ENCODE measurements at places on chromosomes 7 and 10. TPM values are rescaled to one million over a fixed set of nuclear protein-coding genes. Genes with fewer than 3 reads are reported as not detected.
A peak's percentile ranks its signal among the peaks of the same experiment; 100 is the strongest.

DNA sequence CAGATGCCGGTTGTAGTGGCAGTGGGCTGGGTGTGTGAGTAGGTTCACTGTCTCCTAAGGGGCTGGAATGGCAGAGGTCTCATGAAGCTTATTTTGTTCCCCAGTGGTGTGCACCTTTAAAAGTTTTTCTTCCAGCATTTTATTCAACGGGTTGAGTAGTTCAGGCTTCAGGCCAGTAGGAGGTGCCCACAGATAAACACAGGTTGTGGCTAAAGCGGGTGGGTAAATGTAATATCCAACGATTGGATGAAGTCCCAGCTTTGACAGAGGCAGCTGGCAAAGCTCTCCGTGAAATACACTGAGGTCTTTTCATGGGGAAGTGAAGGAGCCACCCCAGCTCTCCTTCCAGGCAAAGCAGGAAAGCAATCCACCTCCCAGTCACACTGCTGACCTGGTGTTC, 339.8 kb upstream of the LRRTM3 start:
- H3K27me3 ChIP-seq = no peaks in the 10 kb centered on the region
- H3K36me3 ChIP-seq = no peaks in the 10 kb centered on the region
- H3K4me3 ChIP-seq = no peak overlapping the region
- peak; percentile 35 for DNase-seq
- no peaks in the 10 kb centered on the region for H3K4me1 ChIP-seq

- no peak overlapping the region for H3K27ac ChIP-seq
- DNase-seq = no peak
- H3K27me3 ChIP-seq = peaks cover 1% of the 10 kb centered on the region
- H3K36me3 ChIP-seq = no peaks in the 10 kb centered on the region
These were observed 67.9 kb upstream of the PRKCQ start for GRCh38 chr10:6647811-6648526.

GRCh38 chr7:123633553-123633952, 22.1 kb upstream of the LMOD2 start:
- H3K27ac ChIP-seq = no peak overlapping the region
- peak; percentile 77 for DNase-seq
- H3K36me3 ChIP-seq = no peaks in the 10 kb centered on the region
- H3K4me3 ChIP-seq = no peak overlapping the region
- H3K4me1 ChIP-seq = no peaks in the 10 kb centered on the region

- no peaks in the 10 kb centered on the region for H3K27me3 ChIP-seq
- H3K4me1 ChIP-seq = no peaks in the 10 kb centered on the region
- DNase-seq = no peak
- no peak overlapping the region for H3K4me3 ChIP-seq
These were observed 487.0 kb upstream of the SEMA3D start for GRCh38 chr7:85673876-85674275.

GRCh38 chr10:28331066-28331465, 28.2 kb upstream of the MPP7 start:
- no peak overlapping the region for H3K4me3 ChIP-seq
- no peak for DNase-seq
- H3K27me3 ChIP-seq = no peaks in the 10 kb centered on the region
- peaks cover 12% of the 10 kb centered on the region for H3K4me1 ChIP-seq
- H3K27ac ChIP-seq = no peak overlapping the region

GRCh38 chr7:44845451-44845850, 2.4 kb downstream of the H2AZ2 start:
- H3K4me1 ChIP-seq = 0 out of 2 replicates have a peak, but pooled peaks cover 1% of the 10 kb centered on the region
- no peak overlapping the region for H3K4me3 ChIP-seq
- H3K36me3 ChIP-seq = peaks cover 3% of the 10 kb centered on the region
- H3K27me3 ChIP-seq = no peaks in the 10 kb centered on the region
- H3K27ac ChIP-seq = no peak overlapping the region

DNA sequence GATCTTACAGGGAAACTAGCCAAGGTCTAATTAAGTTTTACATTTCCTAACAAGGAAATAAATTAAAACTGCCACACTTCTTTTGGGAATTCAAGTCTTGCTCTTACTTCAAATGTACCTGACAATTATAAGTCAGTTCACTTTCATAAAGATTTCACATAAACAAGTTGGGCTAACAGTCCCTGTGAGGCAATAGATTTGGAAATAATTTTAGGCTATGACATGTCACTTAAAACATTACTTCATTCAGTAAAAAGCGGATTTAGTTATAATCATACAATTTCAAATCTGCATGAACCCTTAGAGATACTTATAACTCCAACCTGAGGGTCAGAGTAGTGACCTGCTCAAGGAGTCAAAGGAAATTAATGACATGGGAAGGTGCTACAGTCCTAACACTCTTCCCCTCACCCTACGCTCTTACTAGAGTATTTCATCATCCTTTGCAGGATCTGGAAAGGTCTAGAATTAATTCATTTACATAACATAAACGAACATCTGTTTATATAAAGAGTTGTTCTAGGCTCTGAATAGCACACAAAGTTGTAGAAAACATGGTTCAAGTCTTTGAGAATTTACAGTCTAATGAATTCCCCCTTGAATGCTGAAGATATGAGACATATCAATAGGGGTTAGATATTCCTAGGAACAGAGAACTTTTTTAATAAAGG, 32.3 kb upstream of the DNAJB12 start:
- H3K4me1 ChIP-seq = no peaks in the 10 kb centered on the region
- H3K4me3 ChIP-seq = no peak overlapping the region
- no peaks in the 10 kb centered on the region for H3K27me3 ChIP-seq
- DNase-seq = no peak
- H3K36me3 ChIP-seq = no peaks in the 10 kb centered on the region

- H3K27ac ChIP-seq = no peak overlapping the region
- H3K27me3 ChIP-seq = peaks cover 52% of the 10 kb centered on the region
- H3K4me1 ChIP-seq = no peaks in the 10 kb centered on the region
- no peaks in the 10 kb centered on the region for H3K36me3 ChIP-seq
- DNase-seq = no peak
These were observed 37.2 kb upstream of the PCBD1 start for GRCh38 chr10:70925377-70926225.

DNA sequence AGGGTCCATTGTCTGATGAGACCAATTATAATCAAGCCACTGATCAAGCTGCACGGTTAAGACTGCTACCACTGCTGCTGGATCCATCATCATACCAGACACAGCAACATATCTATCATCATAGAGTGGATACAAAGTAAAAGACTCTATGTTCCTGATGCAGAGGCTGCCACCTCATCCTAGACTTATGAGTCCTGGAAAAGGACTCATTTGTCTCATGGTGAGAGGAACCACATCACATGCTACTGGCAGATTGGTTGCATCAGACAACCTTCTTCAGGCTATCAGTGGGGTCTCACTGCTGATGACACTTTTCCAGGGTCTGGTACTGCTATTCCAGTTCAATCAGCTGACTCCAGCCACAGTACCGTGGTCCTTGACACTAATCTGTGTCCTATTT, 79.0 kb downstream of the ABI1 start:
- no peak overlapping the region for H3K27ac ChIP-seq
- DNase-seq = peak; percentile 38
- no peak overlapping the region for H3K4me3 ChIP-seq

DNA sequence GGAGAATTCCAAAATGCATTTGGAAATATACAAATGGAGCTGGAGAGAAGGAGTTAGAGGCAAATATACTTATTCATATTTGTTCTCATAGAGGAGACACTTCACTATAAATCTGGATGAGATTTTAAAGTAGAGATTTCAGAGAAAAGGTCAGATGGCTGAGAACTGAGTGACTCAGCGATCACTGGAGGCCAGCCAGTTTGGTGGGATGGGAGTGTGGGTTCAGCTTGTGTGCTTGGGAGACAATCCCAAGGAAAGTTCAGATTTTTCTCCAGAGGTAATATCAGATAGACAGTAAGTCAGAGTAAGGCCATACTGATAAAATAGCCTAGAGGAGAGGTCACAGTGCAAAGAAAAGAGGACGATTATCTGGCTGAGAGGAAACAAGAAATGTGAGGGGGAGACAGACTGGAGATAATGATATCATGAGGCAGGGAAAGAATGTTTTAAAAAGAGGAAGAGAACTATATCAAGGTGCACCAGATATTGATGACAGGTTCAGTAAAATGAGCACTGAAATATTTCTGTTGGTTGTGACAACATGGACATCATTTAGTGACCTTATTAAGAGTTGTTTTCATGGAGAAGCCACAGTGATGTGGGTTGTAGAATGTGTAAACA, 67.0 kb downstream of the MDFIC start:
- H3K36me3 ChIP-seq = peaks cover 2% of the 10 kb centered on the region
- no peaks in the 10 kb centered on the region for H3K27me3 ChIP-seq
- peaks cover 4% of the 10 kb centered on the region for H3K4me1 ChIP-seq
- H3K27ac ChIP-seq = no peak overlapping the region
- H3K4me3 ChIP-seq = no peak overlapping the region

DNA sequence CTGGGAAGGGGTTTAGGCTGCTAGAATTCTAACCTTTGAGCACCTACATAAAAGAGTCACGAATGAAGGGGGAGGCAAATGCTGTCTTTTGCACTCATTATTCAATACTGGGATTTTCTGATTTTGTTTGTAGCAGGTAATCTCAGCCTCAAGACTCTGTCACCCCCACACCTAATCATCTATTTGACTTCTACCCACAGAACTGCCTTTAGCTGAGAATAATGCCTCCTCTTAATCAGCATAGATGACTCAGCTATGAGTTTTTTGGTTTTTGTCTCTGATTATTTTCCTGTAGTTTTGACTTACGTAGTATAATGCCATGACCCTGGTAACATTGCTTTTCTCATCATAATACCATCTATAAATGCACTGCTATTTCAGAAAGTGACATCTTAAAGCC, 42.7 kb upstream of the CACNB2 start:
- H3K4me1 ChIP-seq = no peaks in the 10 kb centered on the region
- H3K4me3 ChIP-seq = no peak overlapping the region
- H3K36me3 ChIP-seq = no peaks in the 10 kb centered on the region
- peak; percentile 49 for DNase-seq

DNA sequence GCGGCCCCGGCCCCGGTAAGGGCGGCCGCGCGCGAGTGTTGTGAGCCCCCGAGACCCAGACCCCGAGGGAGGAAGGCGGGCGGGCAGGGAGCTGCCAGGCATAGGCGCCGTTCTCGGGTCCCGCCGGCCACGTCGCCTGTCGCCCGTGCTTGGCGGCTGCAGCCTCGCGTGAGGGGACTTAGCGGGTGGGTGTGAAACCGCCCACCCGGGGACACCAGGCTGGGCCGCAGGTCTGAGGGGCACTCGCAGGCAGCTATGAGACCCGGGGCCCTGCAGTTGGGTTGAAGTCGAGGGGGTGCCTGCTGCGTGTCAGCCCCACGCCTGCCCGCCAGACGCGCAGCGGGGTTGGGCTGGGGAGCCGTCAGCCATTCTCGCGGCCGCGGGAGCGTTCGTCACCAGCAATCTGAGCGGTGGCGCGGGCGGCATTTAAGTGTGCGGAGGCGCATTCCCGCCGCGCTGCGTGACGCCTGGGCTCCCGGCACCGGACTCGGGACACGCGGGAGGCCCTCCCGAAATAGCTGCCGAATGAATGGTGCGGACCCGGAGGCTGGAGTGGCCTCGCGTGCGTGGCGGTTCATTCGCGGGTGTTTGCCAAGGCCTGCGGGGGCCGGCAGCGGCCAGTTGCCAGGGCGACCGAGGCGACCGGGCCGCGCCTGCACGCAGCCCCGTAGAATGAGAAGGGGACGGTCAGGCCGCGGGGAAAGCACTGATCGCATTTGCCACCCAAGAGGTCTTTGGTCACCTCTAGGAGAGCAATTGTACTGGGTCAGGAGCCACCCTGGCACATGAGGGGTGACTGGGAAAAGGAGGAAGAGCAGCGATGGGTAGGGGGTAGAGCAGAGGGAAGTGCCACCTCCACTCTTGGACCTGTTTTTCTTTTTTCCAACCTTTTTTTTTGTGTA, 750 bp downstream of the ZNF398 start:
- H3K36me3 ChIP-seq = no peaks in the 10 kb centered on the region
- H3K4me1 ChIP-seq = 0 out of 2 replicates have a peak, but pooled peaks cover 2% of the 10 kb centered on the region
- DNase-seq = peak; percentile 51
- peak overlapping the region; percentile 63 for H3K27ac ChIP-seq
- peak overlapping the region; percentile 67 for H3K4me3 ChIP-seq

- H3K27me3 ChIP-seq = no peaks in the 10 kb centered on the region
- no peak overlapping the region for H3K27ac ChIP-seq
- no peaks in the 10 kb centered on the region for H3K4me1 ChIP-seq
- peak; percentile 70 for DNase-seq
- H3K36me3 ChIP-seq = peaks cover 5% of the 10 kb centered on the region
These were observed 44.6 kb downstream of the TAX1BP1 start for GRCh38 chr7:27784399-27785053.

DNA sequence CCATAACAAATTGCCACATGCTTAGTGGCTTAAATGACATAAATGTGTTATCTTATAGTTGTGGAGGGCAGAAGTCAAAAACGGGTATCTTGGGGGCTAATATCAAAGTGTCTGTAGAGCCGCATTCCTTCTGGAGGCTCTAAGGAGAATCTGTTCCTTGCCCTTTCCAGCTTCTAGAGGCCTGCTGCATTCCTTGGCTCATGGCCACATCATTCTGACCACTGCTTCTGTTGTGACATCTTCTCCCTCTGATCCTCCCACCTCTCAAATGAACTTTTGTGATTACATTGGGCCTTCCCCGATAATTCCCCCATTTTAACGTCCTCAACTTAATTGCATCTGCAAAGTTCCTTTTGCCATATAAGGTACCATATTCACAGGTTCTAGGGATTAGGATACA, 76.1 kb downstream of the CYP26A1 start:
- H3K36me3 ChIP-seq = no peaks in the 10 kb centered on the region
- no peak overlapping the region for H3K4me3 ChIP-seq
- peak; percentile 4 for DNase-seq
- H3K27ac ChIP-seq = no peak overlapping the region

The PHYHIPL gene
- total RNA-seq = not detected

The LIPN gene
- total RNA-seq = not detected

The PTF1A gene
- not detected for total RNA-seq

The CYP26C1 gene
- total RNA-seq = under 0.01 TPM

All from IMR-90 (cell line).